ENCODE measurements at places on chromosomes 16 and 17. TPM values are rescaled to one million over a fixed set of nuclear protein-coding genes. Genes with fewer than 3 reads are reported as not detected.

Gene NPIPA2
- 1.2 TPM for total RNA-seq

Gene CD300E
- total RNA-seq = not detected

Gene MYOCD
- not detected for total RNA-seq

Gene SCO1
- 22.8 TPM for total RNA-seq

Gene CD19
- not detected for total RNA-seq

Gene CCL17
- not detected for total RNA-seq

Gene TMEM235
- not detected for total RNA-seq

Gene C16orf54
- total RNA-seq = not detected

Gene TPSD1
- total RNA-seq = not detected

Gene TBC1D26
- total RNA-seq = not detected

Gene LRRC75A
- 1.2 TPM for total RNA-seq

Gene RASL10B
- 0.58 TPM for total RNA-seq

Gene SULT1A2
- total RNA-seq = 0.15 TPM

Gene ASGR2
- not detected for total RNA-seq

Gene CCT6B
- 1.0 TPM for total RNA-seq

Gene TPSG1
- not detected for total RNA-seq

Gene CES3
- total RNA-seq = 1.9 TPM

Gene KIF2B
- not detected for total RNA-seq

Gene MAP2K6
- 8.1 TPM for total RNA-seq

Gene TRIM72
- not detected for total RNA-seq

Gene CRHR1
- total RNA-seq = not detected

Gene HEATR9
- total RNA-seq = not detected

Gene PPP1R9B
- total RNA-seq = 58.7 TPM

Gene FBXW10B
- 0.15 TPM for total RNA-seq

Gene MEOX1
- not detected for total RNA-seq

Gene ANKRD40CL
- total RNA-seq = not detected

Gene ACE
- 7.9 TPM for total RNA-seq

Data from smooth muscle cell of trachea (primary cell).